ENCODE measurements at places on chromosomes 12 and 14. TPM values are rescaled to one million over a fixed set of nuclear protein-coding genes. Genes with fewer than 3 reads are reported as not detected.

Gene KRT73
- total RNA-seq, result not detected

Gene SYCP3
- total RNA-seq, result not detected

- no peak for DNase-seq
These were observed 37.0 kb upstream of the NT5DC3 start for GRCh38 chr12:103877934-103878510.

Gene SDSL
- total RNA-seq, result 1.8 TPM

Gene INHBC
- not detected for total RNA-seq

DNA sequence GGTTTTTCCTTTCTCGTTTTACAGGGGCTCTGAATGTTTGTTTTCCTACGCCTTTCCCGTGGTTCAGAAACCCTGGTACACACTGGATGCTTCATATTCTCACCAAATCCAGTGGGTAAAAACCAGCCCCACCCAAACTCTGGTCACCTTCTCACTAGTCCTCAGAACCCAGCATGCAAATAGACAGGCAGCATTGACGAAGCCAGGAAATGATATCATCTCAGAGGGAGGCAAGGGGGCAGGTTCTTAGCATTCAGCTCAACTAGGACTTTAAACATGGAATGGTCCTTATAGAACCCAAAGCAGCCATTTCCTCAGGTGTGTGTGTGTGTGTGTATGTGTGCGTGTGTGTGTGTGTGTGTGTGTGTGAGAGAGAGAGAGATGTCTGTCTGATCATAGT is 142.0 kb downstream of the KCNK10 start:
- no peak for DNase-seq

All from sciatic nerve (tissue), 2 donors.